ENCODE measurements at places on chromosomes 2 and 18. TPM values are rescaled to one million over a fixed set of nuclear protein-coding genes. Genes with fewer than 3 reads are reported as not detected.

DNA sequence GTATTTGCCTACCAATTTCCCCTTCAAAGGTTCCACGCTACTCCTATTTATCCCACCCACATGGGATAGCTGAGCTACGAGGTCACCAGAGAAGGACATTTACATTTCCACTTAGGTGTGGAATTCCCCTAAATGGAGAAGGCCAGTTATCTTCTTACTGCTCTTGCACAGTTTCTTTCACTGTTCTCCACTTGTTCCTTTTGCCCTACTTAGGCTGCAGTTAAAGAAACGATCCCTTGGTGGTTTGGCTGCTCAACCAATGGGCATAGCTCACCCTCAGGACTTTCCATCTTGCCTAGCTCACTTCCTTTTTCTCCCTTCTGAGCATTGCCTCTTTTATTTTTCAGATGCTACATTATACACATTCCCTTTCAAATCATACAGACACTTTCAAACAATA, 11.2 kb upstream of the NABP1 start:
- no peaks in the 10 kb centered on the region for H3K27me3 ChIP-seq
- no peak for DNase-seq
- H3K27ac ChIP-seq = no peak overlapping the region
- H3K4me3 ChIP-seq = no peak overlapping the region
- no peaks in the 10 kb centered on the region for H3K36me3 ChIP-seq
- no peaks in the 10 kb centered on the region for H3K4me1 ChIP-seq

- no peaks in the 10 kb centered on the region for H3K4me1 ChIP-seq
- H3K27me3 ChIP-seq = no peaks in the 10 kb centered on the region
- no peak overlapping the region for H3K27ac ChIP-seq
- DNase-seq = no peak
- no peaks in the 10 kb centered on the region for H3K36me3 ChIP-seq
- no peak overlapping the region for H3K4me3 ChIP-seq
These were observed 10.4 kb upstream of the SPATS2L start for GRCh38 chr2:200296118-200296517.

GRCh38 chr2:73217826-73218225, 3.8 kb downstream of the SMYD5 start:
- H3K36me3 ChIP-seq = peaks cover 34% of the 10 kb centered on the region
- peaks cover 7% of the 10 kb centered on the region for H3K4me1 ChIP-seq
- H3K27me3 ChIP-seq = no peaks in the 10 kb centered on the region
- H3K27ac ChIP-seq = peak overlapping the region; percentile 8
- DNase-seq = no peak

DNA sequence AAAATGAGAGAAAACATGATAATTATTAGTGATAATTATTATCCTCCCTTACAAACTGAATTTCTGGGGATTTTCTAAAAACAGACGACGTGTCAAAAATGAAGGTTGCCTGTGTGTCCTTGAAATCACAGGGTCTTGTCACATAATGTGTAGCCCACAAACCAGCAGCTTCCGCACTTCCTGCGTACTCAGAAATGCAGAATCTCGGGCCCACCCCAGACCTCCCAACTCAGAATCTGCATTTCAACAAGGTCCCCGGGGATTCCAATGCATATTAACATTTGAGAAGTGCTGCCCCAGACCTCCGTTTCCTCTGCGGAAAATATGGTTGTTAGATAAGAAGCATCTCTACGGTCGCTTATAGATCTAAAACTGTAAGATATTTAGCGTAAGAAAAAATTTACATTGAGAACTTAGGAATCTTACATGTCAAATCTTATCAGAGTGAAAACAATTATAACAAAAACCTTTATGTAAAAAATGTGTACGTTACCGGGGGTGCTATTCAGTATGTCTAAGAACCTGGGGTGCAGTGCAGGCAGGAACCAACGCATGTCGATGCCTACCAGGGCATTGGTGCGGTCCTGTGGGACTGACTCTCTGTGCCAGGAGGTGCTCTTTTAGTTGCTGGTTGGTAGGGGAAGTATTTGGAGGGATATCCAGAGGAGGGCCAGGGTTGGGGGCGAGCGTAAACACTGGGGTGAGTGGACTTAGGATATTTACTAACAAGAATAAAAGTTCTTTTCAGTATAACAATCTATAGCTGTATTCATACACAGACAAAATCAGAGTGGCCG, 15.2 kb downstream of the CDKL4 start:
- peak overlapping the region; percentile 40 for H3K4me3 ChIP-seq
- no peak for DNase-seq
- H3K27me3 ChIP-seq = no peaks in the 10 kb centered on the region
- no peak overlapping the region for H3K27ac ChIP-seq
- no peaks in the 10 kb centered on the region for H3K36me3 ChIP-seq

DNA sequence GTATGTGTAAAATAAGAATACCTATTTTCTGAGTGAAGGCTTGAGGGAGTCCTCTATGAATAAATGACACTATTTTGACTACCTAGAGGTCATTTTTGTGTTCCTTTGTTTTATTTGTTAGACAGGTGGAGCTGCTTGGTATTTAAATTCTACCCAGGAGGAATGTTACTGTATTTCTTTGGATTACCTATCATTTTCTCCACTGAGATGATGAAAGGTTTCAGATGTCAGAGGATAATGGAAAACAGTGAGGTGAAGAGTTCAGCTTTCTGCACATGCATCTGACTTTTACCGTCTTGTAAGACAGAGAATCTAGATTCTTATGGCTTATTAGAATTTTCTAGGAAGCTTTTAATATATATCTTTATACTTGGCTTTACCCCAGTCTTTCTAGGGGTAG, 689.8 kb upstream of the NXPH2 start:
- H3K4me1 ChIP-seq = no peaks in the 10 kb centered on the region
- H3K27ac ChIP-seq = no peak overlapping the region
- no peak overlapping the region for H3K4me3 ChIP-seq
- no peaks in the 10 kb centered on the region for H3K36me3 ChIP-seq

DNA sequence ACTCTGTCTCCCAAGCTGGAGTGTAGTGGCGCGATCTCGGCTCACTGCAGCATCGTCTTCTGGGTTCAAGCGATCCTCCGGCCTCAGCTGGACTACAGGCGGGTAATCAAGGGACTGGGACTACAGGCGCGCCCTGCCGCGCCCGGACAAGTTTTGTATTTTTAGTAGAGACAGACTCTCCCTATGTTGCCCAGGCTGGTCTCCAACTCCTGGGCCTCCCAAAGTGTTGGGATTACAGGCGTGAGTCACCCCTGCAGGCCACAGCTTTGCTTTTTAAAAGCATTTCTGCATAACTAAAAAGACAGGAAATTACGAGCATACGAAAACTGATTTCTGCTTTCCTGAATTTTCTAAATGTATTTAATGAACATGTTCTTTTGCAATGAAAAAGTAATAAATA, 916 bp upstream of the OSBPL1A start:
- DNase-seq = no peak
- H3K27me3 ChIP-seq = no peaks in the 10 kb centered on the region
- no peaks in the 10 kb centered on the region for H3K4me1 ChIP-seq
- no peak overlapping the region for H3K27ac ChIP-seq

- no peaks in the 10 kb centered on the region for H3K27me3 ChIP-seq
- peaks cover 100% of the 10 kb centered on the region for H3K36me3 ChIP-seq
- H3K4me3 ChIP-seq = no peak overlapping the region
- no peak for DNase-seq
These were observed 109.4 kb downstream of the TNS1 start for GRCh38 chr2:217893440-217893839.

GRCh38 chr2:176158186-176158591, 1.1 kb downstream of the HOXD3 start:
- H3K36me3 ChIP-seq = no peaks in the 10 kb centered on the region
- H3K4me3 ChIP-seq = no peak overlapping the region
- no peak for DNase-seq
- peaks cover 99% of the 10 kb centered on the region for H3K27me3 ChIP-seq

GRCh38 chr2:85672456-85672855, 4.5 kb upstream of the SFTPB start:
- no peak overlapping the region for H3K4me3 ChIP-seq
- no peaks in the 10 kb centered on the region for H3K27me3 ChIP-seq
- DNase-seq = no peak
- no peaks in the 10 kb centered on the region for H3K4me1 ChIP-seq
- H3K27ac ChIP-seq = no peak overlapping the region

DNA sequence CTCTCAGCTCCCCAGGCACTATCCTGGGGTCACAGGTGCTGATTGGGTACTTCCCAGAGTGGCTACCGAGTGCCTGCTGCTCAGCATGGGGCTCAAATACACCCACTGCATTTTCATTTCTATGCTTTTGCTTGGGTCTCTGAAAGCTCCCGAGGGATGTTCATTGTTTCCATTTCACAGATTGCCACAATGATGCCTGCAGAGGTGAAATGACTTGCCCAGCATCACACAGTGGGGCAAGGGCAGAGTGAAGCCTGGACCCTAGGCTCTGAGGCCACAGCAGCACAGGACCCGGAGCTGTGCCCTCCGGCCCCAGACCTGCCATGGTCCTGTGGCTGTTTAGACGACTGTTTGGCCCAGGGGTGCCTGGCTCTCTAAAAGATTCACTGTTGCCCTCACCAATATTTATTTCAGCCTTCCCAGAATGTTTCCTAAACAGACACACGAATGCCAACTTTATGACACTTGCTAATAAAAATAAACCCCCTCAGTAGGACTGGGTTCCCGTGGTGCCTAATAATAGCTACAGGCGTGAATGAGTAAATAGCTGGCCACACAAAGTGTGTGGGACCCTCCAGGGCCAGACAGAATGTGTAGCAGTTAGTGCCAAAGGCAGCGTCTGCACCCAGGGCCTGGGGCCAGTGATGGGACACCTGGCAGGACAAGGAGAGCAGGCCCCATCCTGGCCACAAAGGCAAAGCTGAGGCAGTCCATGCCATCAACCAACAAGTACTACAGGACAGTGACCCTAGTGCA, 11.5 kb upstream of the ST8SIA5 start:
- H3K36me3 ChIP-seq = no peaks in the 10 kb centered on the region
- no peak overlapping the region for H3K4me3 ChIP-seq
- H3K4me1 ChIP-seq = peaks cover 19% of the 10 kb centered on the region
- DNase-seq = peak; percentile 36

The MC5R gene
- total RNA-seq = not detected

The IHH gene
- total RNA-seq = not detected

The TAF4B gene
- 1.2 TPM for total RNA-seq

All from heart right ventricle (tissue), 16 donors.